ENCODE measurements at places on chromosomes 4 and X. TPM values are rescaled to one million over a fixed set of nuclear protein-coding genes. Genes with fewer than 3 reads are reported as not detected.

- no peak for DNase-seq
These were observed 32.1 kb downstream of the NDUFB11 start for GRCh38 chrX:47112316-47112954.

DNA sequence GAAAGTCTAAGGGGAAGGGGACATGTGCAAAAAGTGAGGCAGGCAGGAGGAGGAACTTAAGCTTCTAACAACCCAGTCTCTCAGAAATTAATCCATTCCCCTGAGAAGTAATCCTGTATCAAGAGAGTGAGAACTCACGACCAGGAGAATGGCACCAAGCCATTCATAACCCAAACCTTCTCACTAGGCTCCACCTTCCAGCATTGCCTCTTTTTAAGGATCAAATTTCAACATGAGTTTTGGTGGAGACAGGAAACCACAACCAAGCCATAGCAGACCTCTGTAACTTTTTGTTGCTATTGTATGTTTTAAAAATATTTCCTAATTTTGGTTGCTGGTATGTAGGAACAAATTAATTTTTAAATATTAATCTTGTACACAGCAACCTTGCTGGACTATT lies 32.8 kb downstream of the PASD1 start:
- DNase-seq = no peak

DNA sequence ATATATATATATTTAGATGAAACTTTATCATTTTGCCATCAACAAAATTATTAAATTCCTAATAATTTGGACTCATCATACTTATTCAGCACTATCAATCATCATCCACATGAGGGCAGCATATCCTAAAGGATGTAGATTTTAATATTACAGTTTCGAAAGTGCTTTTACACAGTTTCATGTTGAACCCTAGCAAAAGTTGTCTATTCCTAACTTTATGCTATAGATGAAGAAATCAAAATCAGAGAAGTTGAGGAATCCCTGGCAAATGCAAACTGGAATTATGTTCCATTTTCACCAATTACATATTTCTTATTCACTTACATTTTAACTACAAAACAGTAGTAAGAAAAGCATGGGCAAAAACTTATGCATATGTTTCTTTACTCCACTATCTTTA lies 36.6 kb upstream of the UGT2A1 start:
- no peak for DNase-seq

DNA sequence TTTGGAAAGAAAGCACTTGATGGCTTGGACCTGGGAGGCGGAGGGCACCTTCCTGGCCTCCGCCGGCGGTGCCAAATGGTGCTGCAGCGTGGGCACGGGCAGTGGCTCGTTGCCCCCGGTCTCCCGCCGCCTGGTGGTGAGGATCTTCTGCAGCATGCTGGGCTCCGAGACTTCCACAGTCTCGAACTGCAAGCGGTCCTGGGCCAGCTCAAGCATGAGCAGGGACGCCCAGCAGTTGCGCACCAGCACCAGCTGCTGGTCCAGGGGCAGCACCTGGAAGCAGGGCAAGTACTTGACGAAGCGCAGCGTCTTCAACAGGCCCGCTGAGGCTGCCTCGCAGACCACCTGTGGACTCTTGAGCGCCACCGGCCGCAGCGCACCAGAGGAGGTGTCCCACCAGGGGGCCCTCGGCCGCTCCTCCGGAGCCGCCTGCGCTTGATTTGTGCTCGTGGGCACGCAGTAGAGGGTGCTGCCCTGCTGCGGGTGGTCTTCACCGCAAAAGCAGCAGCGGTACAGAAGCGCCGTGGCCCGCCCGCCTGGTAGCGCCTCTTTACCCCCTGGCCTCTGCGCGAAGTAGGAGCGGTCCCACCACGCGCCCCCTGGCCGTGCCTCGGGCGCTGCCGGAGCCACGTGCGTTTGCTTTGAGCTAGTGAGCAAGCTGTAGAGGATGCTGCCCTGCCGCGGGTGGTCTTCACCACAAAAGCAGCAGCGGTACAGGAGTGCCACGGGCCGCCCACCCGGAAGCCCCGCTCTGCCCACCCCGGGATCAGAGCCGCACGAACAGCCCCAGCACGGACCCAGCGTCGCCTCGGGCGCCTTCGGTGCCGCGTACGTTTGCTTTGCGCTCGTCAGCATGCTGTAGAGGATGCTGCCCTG lies 689 bp downstream of the NR0B1 start:
- no peak for DNase-seq

Gene TMEM35A
- 62.1 TPM for total RNA-seq

DNA sequence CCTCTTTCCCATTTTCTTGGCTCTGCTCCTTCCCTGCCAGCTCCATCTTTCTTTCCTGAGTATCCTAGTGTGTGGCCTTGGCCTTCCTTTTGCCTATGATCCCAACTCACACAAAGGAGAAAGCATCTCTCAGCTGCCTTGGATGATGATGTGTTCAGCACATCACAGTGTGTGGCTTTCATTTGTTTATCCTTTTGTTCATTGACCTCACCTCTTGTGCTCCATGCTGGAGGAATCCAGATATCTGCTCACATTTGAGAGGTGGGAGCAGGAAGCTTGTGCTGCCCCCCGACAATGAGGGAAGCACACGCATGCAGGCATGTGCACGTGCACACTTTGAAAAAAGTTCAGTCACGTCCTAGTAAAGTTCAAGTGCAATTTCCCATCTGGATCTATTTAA lies 131.0 kb downstream of the SMIM20 start:
- DNase-seq = no peak

Gene GPR143
- not detected for total RNA-seq

Gene RBMXL3
- not detected for total RNA-seq

DNA sequence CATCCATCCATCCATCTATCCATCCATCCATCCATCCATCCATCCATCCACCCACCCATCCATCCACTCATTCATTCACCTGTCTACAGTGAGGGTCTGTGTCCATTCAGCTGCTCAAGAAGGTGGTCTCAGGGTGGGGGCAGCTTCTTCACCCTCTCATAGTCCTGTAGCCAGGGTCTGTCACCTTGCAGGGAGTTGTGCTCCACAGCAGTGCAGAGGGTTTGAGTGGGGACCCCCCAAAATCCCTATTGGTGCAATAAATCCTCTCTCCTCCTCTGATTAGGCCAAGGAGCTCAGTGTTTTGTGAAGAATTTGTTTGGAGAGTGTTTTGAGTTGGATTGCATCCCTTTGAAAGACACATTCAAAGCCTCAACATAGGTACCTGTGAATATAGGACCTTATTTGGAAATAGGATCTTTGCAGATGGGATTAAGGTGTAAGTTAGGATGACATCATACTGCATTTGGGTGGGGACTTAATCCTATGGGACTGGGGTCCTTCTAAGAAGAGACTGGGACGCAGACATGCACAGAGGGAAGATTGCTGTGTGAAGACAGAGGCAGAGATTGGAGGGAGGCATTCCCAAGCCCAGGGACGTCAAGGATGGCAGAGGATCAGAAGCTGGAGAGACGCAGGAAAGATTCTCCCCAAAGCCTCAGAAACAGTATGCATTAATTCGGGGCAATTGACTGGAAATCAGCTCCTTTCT lies 12.0 kb downstream of the P2RY8 start:
- DNase-seq = no peak

DNA sequence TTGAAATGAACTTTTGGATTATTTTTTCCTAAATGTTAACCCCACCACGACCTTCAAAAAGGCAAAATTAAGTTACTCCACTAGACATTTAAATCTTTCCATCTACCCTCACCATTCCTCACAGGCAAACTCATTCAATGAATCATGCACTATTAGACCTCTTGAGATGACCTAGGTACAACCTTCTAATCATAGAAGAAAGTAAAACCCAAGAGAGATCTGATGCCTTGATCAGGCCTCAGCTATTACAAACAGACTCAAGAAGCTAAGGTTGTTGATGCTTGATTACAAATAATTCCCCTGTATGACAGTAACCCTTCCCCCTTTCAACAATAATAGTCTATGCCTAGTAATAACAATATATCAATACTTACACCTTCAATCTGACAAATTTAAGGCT lies 18.9 kb downstream of the TAPT1 start:
- DNase-seq = no peak

- no peak for DNase-seq
These were observed 149.2 kb downstream of the BCOR start for GRCh38 chrX:39948582-39948981.

Gene POU3F4
- not detected for total RNA-seq

Gene PAGE5
- total RNA-seq = not detected

DNA sequence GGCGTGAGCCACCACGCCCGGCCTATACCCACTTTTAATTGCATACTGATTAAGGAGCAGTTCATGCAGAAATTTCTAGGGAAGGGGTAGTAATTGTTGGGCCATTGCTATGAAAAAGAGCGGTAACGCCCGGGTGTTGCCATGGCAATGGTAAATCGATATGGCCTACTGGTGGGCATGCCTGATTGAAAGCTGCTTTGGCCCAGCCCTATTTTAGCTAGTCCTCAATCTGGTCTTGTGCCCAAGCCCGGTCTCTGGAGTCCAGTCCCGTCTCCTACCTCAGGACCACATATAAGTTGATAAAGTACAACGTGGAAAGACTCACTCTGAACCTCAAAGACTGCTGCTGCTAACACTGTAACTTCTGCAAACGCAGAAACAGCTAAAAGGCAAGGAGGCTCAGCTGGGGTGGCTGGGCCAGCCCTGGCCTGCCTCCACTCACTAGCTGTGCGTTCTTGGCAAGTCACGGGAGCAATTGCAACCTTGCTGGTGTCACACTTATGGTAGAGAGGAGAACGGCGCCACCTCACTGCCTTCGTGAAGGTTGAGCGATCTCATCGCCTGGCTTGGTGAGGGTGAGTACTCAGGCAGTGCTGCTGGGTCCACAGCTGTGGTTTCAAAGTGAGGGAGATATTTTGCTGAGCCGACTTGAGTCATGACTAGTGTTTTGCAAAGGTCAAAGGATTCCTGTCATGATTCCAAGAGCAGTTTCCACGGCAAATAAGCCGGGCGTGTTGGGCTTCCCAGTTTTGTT lies 57.0 kb upstream of the GRPEL1 start:
- DNase-seq = peak; percentile 87

GRCh38 chrX:71660562-71661416 lies 6.6 kb upstream of the LOC101059915 start:
- DNase-seq = no peak

Gene FAM9B
- total RNA-seq = not detected

DNA sequence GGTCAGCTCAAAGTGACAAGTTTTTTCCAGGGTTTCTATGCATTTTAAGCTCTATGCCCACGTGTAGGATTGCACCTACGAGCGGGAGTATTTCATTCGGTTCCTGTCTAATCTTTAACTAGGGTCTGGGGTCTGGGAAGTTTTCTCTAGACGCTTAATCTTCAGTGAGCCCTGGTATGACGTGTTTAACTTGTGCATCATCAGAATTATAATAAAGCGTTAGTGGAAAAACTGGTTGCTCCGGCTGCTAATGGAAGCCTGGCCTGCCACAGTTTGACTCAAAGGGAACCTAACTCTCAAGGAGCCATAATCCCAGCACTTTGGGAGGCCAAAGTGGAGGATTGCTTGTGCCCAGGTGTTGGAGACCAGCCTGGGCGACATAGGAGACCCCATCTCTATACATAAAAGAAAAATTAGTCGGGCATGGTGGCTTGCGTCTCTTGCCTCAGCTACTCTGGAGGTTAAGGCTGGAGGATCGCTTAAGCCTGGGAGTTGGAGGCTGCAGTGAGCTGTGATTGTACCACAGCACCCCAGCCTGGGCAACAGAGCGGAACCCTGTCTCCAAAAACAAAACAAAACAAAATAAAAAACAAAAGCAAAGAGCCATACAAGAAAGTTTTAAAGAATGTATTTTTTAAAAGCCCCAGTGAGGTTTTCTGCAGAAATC lies 30.2 kb downstream of the ARSD start:
- DNase-seq = peak; percentile 36

Gene FATE1
- total RNA-seq = not detected

DNA sequence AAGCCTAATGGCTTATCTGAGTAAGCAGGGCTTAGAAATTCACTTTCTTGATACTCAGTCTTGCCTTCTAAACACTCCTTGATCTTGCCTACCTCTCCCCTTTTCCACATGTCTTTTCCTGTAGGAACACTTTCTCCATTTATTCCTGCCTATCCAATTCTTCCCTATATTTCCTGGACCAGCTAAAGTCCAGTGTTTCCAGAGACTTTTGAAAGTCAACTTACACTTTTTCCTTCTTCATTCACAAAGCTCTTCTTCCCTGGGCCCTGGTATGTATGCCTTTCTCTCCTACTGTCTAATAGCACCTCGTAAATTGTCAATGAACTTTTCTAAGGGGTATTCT lies 20.6 kb downstream of the VSIG4 start:
- no peak for DNase-seq

DNA sequence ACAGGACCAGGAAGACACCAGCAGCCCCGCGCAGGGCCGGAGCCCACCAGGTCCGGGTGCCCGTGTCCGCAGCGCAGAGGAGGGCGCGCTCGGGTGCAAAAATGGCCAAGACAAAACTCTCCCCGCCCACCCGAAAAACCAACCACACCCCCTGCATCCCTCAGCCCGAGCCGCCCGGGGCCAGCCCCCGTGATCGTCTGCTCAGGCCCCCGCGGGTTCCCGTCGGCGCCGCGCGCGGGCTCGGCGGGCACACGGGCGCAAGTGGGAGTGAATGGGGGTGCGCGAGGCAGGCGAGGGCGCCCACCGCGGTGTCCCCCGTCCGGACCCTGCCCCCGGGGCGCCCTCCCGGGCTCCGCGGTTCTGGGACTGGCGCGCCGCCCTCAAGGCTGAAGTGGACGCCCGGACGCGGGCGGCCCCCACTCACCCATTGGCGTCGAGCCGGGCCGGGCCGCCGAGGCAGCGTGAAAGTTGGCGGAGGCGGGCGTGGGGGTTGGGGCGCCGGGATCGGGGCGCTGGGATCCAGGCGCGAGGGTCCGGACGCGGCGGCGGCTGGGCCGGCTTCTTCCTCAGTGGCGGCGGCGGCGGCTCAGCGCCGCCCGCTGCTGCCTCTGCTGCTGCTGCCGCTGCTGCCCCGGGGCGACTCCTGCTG lies 393 bp downstream of the SH3KBP1 start:
- DNase-seq = no peak

DNA sequence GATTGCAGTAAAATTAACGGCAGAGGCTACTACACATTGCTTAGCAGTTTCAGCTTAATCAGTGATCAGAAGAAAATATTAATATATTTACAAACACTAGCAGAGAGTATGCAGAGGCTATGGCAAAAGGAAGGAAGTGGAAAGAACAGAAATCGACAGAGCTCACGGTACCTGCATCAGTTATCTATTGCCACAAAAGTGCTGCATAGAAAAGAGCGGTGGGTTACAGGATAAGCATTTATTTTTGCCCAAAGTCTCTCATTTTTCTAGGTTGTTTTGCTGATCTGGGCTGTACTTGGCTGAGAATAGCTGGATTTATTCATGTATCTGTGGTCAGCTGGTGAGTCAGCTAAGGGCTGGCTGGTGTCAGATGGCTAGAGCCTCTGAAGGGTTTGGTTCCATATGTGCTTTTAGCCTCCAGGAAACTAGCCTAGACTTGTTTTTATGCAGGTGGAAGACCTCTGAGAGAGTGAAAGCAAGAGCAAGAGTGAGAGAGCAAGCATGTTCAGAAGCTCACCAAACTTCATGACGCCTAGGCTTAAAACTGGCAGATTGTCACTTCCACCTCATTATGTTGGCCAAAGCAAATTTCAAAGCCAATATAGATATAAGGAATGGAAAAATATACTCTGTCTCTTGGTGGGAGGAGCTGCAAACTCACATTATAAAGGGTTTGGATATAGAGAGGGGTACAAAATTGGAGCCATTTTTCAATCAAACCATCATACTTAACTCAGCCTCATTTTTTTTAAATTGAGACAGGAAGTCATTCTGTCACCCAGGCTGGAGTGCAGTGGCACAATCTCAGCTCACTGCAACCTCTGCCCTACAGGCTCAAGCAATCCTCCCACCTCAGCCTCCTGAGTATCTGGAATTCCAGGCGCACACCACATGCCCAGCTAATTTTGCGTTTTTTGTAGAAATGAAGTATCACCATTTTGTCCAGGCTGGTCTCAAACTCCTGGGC lies 153.2 kb upstream of the RPL34 start:
- DNase-seq = no peak

Gene XG
- 1.1 TPM for total RNA-seq
